ENCODE measurements at places on chromosomes 2 and 18. TPM values are rescaled to one million over a fixed set of nuclear protein-coding genes. Genes with fewer than 3 reads are reported as not detected.

IGFBP2 gene
- polyA plus RNA-seq = 150 TPM

KCNG2 gene
- not detected for polyA plus RNA-seq

CAVIN2 gene
- polyA plus RNA-seq = not detected

AGXT gene
- not detected for polyA plus RNA-seq

ATP8B1 gene
- not detected for polyA plus RNA-seq

ITSN2 gene
- 10.6 TPM for polyA plus RNA-seq

PSMA8 gene
- polyA plus RNA-seq = not detected

BIN1 gene
- polyA plus RNA-seq = 61.9 TPM

CLEC4F gene
- not detected for polyA plus RNA-seq

REG1A gene
- not detected for polyA plus RNA-seq

EFEMP1 gene
- polyA plus RNA-seq = 2.3 TPM

RNF152 gene
- polyA plus RNA-seq = 22.9 TPM

IL1RL2 gene
- not detected for polyA plus RNA-seq

SEH1L gene
- 11.5 TPM for polyA plus RNA-seq

CELF4 gene
- polyA plus RNA-seq = 206 TPM

TSGA10 gene
- 8.0 TPM for polyA plus RNA-seq

PDE11A gene
- 0.89 TPM for polyA plus RNA-seq

TGFA gene
- 0.85 TPM for polyA plus RNA-seq

IL36A gene
- not detected for polyA plus RNA-seq

INHA gene
- polyA plus RNA-seq = 2.7 TPM

ELOA2 gene
- not detected for polyA plus RNA-seq

FAM228A gene
- polyA plus RNA-seq = 2.6 TPM

WDR54 gene
- polyA plus RNA-seq = 89.9 TPM

DUSP19 gene
- 7.7 TPM for polyA plus RNA-seq

LINC00305 gene
- polyA plus RNA-seq = not detected

Data from neural cell (in vitro differentiated cells).